Hindlimb muscle (tissue), 1 donor: ENCODE measurements at places on chromosomes 1 and 21. TPM values are rescaled to one million over a fixed set of nuclear protein-coding genes. Genes with fewer than 3 reads are reported as not detected.

Gene FAM72A
- 5.4 TPM for polyA plus RNA-seq

Gene AMPD1
- 142 TPM for polyA plus RNA-seq

Gene SPRR2A
- not detected for polyA plus RNA-seq

Gene CRYBG2
- 0.40 TPM for polyA plus RNA-seq

Gene OR2M3
- polyA plus RNA-seq = 0.03 TPM

Gene FCRL5
- polyA plus RNA-seq = not detected

DNA sequence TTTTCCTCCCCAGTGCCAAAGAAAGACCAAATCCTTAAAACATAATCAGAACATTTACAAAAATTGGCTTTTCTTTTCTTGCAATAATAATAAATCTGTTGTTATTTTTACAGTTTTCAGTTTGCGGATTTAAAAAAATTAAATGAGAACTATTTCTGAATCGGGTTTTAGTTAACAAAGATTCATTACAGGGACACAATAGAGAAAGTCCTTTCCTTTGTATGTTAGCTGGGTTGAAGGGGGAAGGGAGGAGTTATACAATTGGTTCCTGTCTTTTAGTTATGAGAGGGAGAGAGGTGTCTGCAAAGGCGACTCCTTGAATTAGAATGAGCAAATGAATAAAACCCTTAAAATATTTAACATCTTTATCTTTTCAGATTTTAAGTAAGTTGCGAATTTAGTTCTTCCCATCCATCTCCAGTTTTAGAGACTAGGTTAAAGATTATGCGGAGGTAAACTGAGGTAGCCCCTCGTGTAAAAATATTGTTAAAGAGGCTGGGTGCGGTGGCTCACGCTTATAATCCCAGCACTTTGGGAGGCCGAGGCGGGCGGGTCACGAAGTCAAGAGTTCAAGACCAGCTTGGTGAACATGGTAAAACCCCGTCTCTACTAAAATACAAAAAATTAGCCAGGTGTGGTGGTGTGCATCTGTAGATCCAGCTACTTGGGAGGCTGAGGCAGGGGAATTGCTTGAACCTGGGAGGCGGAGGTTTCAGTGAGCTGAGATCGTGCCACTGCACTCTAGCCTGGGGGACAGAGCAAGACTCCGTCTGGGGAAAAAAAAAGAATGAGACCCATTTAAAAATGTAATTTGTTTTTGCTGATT is 3.9 kb downstream of the SPEN start:
- no peak for DNase-seq

DNA sequence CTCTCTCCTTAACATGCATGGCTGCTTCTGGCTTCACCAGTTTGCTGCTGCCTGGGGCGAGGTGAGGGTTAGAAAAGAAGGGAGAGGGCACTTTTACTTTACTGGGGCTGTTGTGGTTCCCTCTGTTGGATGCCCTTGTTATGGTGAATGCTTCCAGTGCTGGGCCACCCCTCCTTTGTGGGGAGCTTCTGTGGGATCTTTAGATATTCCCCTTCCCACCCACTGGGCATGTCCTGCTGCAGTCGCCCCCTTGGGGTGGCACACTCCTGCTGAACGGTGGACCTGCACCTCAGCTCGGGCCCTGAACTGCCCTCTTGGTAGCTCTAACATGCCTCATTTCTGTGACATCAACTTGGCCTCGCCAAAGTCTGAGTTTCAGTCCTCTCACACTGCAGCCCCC is 6.0 kb downstream of the TNN start:
- no peak for DNase-seq

DNA sequence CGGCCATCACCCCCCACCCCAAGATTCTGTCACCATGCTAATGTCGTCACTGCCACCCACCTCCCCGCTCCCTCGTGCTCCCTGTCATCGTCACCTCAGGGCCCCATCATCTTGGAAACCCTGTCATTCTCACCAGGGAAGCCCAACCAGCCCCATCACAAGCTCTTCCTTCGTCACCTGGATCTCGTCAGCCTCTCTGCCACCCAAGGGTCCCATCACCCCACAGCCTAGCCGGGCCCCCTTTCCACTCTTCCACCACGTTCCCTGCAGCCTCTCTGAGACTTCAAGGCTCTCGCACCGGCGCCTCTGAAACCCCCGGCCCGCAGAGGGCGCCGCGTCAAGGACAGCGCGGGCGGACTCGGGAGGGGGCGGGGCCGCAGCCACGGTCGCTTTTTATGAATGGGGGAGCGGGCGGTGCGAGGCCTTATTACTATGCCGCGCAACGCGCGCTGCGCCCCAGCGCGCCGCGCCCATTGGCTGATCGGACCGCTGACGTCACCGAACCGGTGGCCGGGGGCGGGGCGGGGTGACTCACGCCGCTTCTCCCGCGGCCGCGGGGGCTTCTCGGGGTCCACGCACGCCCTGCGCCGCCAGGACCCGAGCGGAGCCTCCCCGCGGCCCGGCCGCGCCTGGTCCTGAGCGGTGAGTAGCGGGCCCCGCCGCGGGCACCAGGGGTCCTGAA is at the start of gene GPR3:
TSS of gene GPR3 (plus strand) at position 527 of the 682 bp plus-strand sequence. CDS start 1,177 bp downstream, outside the sequence.
- DNase-seq = peak; percentile 89

DNA sequence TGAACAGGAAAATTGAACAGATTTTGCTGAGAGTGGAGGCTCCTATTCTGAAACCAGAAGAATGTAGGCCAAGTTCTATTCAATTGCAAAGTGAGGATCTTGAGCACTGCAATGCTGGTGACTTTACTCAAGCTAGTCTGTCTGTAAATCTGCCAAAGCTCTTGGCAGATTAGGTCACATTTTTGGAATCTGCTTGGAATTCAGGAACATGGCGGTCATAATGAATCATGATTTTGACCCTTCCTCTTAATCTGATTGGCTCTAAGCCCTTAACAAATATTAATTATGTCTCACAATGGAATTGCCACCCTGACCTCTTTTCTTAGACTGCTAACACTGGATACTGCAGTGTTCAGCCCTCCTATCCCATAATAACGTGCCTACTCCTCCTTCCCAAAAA is 7.2 kb upstream of the GNG12 start:
- no peak for DNase-seq

DNA sequence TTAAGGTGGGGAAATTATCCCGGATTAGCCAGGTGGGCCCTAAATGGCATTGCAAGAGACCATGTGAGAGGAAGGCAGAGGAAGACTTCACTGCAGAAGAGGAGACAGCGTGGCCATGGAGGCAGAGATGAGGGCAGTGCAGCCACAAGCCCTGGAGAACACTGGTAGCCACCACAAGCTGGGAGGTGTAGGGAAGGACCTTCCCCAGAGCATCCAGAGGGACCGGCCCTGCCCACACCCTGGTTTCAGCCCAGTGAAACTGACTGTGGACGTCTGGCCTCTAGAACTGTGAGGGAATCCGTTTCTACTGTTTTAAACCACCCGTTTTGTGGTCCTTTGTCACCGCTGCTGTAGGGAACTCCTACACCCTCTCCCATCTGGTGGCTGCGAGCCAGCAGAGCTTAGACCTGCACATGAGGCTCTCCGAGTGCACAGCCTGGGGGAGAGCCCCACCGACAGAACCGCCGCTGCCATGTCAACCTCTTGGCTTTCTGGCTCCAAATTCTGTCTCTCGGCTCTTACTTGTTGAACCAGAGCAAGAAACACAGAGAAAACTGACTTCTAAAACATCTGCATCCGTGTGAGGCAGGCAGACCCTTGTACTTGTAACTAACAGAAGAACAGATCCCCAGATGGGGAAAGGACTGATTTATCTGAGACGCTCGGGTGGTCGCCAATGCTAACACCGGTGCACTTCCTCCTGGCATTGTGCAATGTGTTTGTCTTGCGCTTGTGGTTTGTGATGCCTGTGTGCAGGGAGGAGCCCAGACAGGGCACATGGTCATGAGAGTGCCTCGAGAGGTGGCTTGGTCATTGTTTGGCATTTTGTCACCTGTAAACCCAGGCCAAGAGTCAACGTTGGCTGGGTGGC is 90.8 kb upstream of the TMPRSS2 start:
- no peak for DNase-seq

DNA sequence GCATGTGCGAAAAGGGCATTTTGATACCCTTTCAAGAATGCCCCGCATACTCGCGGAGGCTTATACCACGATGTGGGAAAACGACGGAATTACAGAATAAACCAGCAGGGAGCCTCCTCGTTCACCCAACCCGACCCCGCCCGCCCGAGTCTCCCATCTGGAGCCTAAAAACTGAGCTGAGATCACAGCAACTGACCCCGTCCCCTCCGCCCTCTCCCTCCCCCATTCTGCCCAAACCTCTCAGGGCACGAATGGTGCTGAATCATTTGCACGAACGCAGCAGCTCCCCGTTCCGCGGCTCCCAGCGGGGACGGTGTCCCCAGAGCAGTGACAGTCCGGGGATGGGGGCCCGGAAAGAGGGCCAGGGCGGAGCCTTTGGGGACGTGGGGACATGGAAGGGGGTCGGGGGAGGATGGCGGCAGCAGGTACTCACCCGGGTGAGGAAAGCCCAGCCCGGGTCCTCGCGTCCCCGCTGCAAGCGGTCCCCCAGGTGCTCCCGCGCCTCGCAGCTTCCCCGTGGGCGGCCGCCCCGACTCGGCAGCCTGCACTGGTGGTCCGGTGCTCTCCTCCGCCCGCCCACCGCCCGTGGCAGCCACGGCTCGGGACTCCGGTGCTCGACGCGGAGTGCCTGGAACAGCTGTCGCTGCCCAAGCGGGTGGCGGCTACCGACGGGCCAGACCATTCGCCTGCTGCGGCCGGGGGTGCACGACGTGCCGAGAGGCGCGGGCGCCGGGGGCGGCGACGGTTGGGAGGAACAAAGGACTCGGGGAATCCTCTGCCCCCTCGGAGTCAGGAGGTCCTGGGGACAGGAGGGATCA is at the start of gene TTLL7:
TSS of gene TTLL7 (minus strand) at position 635 of the 818 bp plus-strand sequence. CDS start 46,921 bp downstream, outside the sequence.
- peak; percentile 80 for DNase-seq

GRCh38 chr1:212132025-212132424 is 96.5 kb downstream of the DTL start:
- DNase-seq = no peak

- no peak for DNase-seq
Observed at GRCh38 chr1:109392037-109392787, 5.5 kb downstream of the SORT1 start.

GRCh38 chr1:53183095-53183990 is 13.3 kb upstream of the CPT2 start:
- no peak for DNase-seq

DNA sequence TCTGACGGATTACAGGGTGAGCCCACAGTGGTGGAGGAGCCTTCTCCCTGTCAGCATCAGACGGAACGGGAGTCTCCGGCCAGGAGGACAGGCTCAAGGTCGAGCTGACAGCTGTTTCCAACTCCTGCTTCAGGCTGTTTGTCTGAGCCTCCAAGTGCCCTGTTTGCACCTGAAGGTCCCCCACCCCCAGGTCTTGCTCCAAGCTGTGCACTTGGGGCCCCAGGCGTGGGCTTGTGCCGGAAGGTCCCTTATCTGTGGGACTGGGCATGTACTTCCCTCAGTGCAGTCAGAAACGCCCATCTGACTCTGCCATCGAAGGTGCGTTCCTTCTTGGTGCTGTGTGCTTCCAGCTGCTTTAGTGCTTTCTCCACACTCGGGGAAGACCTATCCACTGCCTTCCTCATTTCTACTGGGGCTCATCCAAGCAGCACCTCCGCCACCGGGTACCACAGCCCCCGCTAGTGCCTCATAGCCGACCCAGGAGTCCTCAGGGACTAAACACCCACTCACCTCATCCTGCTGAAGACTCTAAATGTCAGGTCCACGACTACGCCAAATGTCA is 29.5 kb upstream of the CR2 start:
- no peak for DNase-seq

DNA sequence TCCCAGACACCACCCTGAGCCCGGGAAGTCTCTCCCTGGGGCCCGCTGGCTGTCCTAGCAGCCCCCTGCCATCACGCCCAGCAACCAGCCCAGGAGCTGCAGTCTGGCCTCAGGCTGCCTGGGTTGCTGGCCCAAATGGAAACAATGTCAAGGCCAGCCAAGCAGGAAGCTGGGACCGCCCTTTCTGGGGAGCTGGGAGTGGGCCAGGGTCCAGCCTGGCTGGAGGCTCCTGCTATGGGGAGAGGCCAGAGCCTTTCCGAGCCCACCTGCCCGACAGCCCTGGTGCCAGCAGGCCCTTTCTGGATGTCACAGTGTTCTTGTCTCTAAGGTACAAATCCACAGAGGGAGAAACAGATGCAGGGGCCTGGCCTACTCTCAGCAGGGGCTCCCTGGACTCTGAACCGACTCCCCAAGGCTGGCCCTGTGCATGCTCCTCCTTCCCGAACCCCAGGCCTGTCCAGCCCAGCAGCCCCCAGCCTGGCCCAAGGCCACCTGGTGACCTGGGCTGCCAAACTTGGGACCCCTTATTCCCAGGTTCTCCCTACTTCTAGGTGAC is 1.2 kb upstream of the MMEL1 start:
- DNase-seq = peak; percentile 49

- no peak for DNase-seq
Observed at GRCh38 chr1:54645806-54646676, 4.5 kb downstream of the MROH7 start.

DNA sequence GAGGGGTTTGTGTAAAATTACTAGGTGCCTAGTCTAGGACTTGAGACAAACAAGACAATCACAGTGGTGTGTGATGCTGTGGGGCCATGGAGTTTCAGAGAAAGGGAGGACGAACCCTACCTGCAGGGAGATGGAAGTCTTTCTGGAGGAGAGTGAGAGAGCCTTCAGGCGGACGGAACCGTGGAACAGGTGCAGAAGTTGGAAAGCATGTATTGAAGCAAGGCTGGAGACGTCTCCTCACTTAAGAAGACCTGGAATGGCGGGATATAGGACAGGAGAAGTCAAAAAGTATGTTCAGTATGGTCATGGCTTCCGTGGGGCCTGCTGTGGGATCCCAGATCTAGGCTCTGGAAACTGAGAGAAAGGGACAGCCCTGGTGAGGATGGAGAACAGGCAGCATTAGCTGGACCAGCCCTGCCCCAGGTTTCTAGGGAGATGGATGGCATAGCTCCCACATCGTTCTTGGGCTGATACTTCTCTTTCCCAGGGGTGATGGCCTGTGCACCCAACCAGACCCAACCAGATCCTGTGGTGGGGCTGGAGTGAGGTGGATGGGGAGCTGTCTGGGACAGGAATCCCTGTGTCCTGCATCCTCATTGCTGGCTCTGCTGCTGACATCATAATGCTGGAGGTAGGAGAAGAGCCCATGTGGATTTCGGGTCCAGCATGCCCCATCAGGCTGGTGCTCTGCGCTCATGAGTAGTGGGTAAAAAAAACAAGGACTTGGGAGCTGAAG is 15.0 kb upstream of the LRP8 start:
- DNase-seq = no peak

DNA sequence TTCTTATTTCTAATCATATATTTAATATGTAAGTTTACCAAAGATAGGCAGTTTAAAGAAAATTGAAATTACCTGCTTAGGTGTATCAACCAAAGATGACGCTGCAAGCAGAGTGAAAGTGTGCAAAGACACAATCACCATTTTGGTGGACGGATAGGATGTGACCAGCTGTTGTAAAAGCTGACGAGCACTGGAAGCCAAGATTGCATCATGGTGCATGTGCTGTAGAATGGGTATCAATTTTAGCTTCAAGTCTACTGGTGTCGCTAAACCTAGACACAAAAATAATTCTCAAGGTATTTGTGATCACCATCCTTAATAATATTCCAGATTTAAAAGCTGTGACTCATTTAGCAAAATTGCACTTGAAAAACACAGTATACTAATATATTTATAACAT is 28.2 kb downstream of the INTS7 start:
- no peak for DNase-seq

GRCh38 chr1:163265547-163265946 is 56.2 kb upstream of the NUF2 start:
- no peak for DNase-seq

- no peak for DNase-seq
Observed at GRCh38 chr1:203926025-203926540, 64.7 kb downstream of the SNRPE start.

GRCh38 chr1:180586671-180587155 is 27.9 kb downstream of the OVAAL start:
- DNase-seq = no peak
